Spinal cord (tissue), 10 donors: ENCODE measurements at places on chromosomes 7 and 10. TPM values are rescaled to one million over a fixed set of nuclear protein-coding genes. Genes with fewer than 3 reads are reported as not detected.

UNCX gene
- total RNA-seq, result 0.69 TPM

ZNF804B gene
- total RNA-seq, result 5.5 TPM

PIP gene
- total RNA-seq, result not detected

CPN1 gene
- total RNA-seq, result 0.69 TPM

ZNF365 gene
- 11.6 TPM for total RNA-seq

OR9A2 gene
- 0.50 TPM for total RNA-seq

GTF2IRD1 gene
- total RNA-seq, result 11.7 TPM

ANKRD61 gene
- 0.20 TPM for total RNA-seq

DRGX gene
- 3.4 TPM for total RNA-seq

ORAI2 gene
- total RNA-seq, result 33.2 TPM

NME8 gene
- not detected for total RNA-seq

DNA sequence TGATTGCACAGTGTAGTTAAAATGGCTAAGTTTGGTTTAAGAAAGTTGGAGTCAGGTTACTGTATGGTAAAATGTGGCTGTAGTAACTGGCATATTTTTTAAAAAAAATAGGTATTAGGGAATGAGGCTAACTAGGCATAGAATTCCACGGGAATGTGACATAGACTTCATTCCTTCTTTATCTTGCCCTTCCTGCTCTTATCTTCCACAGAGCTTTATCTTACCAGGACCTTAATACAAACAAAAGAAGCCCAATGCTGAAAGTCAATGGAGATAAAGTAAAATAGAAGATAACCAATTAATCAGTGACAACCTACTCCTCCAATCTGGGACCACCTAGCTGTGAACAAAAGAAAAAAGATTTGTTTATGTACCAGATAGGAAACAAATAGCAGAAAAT lies 58.1 kb downstream of the TET1 start:
- DNase-seq, result no peak

GRCh38 chr7:126339813-126340212 lies 912.9 kb downstream of the GRM8 start:
- peak; percentile 42 for DNase-seq

DNA sequence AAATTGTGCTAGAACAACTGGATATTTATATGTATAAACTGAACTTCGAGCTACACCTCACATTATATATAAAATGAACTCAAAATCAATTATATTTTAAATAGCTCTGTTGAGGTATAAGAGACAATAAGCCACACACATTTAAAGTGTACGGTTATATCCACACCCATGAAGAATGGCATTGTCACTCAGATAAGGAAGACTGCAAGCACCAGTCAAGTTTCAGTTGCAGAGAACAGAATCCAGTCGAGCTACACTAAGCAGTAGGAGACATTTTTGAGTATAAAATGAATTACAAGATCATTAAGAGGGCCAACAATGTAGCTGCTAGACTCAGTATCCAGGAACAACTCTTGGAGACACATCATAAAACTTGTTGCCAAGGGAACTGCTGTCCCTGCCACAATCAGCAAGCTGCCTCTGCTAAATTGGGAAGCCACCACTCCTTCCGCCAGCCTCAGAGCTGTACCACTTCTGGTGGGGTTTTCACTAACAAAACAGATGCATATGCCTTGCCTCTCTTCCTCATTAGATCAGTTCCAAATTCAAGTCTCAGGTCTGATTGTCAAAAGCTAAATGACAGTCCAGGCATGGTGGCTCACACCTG lies 19.6 kb upstream of the GPNMB start:
- DNase-seq, result no peak

GRCh38 chr10:28314211-28314610 lies 11.3 kb upstream of the MPP7 start:
- DNase-seq, result no peak

DNA sequence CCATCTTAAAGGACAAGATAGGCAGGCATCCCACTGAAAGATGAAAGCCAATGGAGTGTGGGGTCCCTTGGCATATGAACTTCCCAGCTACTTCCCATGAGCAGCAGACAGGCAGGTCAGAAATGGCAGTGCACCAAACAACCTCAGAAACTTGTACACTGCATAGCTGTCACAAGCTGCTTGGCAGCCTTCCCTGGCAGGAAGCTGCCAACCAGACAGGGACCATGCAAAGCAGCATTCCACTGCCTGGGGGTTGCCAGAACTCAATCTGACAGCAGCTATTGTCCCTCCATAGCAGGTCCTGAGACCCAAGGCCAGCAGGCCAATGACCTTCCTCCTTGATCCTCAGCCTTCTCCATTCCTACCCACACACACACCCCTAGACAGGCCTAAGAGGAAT lies 139.5 kb downstream of the PLCE1 start:
- DNase-seq, result peak; percentile 62

DNA sequence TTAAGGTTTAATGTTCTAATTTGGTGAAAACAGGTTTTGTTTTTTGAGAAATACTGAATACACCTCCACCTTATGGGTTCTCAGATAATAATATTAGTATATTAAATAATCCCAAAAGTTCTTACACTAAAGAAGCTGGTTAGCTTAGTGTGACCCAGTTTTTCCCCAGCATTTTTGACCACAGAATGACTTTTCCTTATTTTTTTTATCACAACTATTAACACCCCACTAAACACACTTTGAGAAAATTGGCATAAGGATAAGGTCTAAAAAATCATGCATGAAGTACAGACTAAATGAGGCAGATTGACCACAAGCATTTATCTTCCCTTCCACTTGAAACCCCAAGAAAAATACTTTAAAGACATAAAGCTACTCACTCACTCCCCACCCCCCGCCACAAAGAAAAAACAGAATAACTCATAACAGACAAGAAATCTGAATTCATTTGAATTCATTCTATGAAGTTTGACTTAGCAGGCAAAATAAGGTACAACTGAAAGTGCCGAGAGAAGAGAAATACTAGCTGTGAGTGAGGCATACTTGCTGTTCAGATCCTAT lies 49.7 kb upstream of the WNT16 start:
- no peak for DNase-seq

- no peak for DNase-seq
These were observed 175.0 kb downstream of the PLPP4 start for GRCh38 chr10:120632047-120632446.

- DNase-seq, result no peak
These were observed 42.3 kb upstream of the SP8 start for GRCh38 chr7:20828947-20829346.

DNA sequence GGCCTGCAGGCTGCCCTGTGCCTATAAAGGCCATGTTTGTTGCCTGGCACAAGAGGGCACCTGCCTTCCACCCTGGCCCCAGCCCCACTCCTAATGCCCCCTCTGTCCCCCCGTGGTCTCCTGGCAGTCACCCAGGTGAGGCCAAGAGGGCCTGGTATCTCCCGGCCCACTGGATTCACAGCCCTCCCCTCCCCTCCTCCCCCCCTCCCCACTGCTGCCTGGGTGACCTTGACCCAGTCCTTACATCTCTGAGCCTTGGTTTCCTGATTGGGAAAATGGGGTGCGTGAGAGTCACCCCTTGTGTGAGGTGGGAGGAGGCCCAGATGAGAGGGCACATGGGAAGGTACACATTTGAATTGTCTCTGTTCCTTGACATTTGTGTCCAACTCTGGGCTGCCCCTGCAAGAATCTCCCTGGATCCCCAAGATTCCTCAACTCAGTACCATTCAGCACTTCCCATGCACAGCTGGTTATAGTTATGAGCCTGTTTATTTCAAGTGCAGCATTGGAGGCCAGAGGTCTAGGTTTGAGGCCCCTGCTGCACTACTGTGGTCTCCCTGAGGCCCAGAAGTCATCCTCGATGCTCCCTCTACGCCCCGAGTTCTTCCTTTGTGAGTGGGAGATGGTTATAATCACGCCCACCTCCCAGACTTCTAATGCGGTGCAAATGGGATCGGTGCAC lies 58.9 kb downstream of the TMEM270 start:
- no peak for DNase-seq

DNA sequence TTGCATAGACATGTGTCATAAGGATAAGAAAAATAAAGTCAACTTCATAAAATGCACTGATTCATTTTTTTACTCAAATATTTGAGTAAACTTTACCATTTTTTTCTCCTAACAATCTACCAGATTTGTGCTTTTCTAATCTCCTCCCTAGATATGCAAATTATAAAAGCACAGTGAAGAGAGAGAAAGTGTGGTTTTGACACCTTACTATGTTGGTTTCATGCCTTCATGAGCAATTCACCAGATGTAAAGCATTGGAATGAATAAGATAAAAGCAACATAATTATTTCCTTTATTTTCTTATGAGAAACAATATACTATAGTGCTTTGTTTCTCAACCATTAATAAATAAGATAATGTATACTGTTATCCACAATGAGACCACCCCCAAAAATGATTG lies 432.5 kb upstream of the PCDH15 start:
- no peak for DNase-seq

- DNase-seq, result no peak
These were observed 21.1 kb downstream of the CHUK start for GRCh38 chr10:100208276-100208675.

DNA sequence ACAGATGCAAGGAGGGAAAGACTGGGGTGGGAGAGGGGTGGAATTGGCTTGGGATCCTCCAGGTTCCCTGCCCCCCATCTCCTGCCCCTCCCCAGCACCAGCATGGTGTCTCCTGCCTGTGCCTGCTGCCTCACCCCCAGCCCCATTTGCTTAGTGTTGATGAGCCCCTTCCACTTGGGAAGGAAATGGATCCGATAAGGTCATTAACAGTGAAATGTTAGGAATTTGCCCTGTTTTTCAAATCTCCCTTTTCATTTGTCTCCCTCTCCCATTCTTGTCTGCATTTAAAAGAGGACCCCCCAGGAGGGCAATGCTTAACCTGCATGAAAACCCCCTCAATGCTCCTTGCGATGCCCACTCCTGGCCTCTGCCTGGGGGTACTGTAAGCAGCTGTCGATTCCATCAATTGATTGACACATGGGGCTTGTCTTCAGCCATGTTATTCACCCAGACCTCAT lies 51.5 kb downstream of the HK1 start:
- no peak for DNase-seq

DNA sequence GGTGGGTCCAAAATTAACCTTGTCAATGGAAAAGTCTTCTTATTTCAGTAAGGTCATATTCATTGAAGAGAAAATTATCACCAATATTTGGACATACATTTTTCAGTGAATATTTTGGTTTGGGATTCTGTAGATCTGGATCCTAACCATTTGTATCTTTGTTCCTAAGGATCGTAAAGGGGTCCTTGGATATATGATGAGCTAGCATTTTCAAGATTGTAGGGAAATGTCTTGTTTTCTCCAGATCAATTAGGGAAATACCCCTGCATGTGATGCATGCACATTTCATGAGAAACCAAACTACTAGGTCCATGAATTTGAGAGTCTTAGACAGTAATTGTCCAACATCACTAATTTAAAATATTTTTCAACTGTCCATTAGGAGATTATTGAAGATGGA lies 18.0 kb downstream of the DNTT start:
- DNase-seq, result no peak

DNA sequence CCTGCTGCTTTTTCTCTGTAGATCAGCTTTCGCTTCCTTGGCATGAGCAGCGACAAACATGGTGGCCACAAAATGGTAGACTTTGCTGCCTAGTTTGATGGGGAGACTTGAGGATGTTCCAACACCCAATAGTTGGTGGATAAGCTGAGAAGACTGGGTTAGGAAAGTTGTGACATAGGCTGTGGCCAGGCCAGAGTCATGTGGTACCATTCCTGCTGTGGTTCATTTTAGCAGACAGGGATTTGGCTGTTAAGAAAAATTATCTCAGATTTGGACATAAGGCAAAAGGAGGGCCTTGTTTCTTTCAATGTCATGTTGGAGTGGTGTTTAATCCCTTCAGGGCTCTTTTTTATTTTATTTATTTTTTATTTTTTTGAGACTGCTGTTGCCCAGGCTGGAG lies 26.6 kb upstream of the FAM180A start:
- DNase-seq, result no peak

DNA sequence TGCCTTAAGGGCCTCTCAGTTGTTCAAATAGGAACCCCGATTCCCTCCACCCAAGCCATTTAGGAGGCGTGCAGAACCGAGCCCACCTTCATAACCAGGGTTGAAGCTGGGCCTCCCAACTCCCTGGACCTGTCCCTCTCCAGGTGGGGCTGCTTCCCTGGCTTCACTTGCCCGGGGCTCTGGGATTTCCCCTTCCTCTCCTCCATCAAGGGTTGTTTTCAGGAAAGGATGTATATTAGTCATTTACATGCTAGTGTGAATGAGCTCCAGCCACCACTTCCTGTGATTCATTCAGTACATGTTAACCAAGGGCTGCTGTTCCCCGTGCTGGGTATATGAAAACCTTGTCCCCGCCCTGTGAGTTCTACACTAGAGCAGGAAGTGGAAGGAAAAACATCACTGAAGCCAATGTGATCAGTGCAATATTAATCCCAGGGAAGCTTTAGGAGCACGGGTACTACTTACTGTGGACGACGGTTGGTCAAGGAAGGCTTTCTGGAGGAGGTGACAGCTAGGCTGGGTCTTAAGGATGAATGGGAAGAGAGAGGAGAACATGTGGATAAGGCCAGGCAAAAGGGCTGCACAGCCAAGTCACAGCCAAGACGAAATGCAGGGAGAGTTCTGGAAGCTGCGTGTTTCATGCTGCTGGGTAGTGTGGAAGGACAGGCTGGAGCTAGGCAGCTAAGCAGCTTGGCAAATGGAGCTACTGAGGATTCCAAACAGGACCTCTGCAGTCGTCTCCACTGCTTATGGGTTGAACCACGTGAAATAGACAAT lies 150.1 kb upstream of the SHH start:
- DNase-seq, result no peak

DNA sequence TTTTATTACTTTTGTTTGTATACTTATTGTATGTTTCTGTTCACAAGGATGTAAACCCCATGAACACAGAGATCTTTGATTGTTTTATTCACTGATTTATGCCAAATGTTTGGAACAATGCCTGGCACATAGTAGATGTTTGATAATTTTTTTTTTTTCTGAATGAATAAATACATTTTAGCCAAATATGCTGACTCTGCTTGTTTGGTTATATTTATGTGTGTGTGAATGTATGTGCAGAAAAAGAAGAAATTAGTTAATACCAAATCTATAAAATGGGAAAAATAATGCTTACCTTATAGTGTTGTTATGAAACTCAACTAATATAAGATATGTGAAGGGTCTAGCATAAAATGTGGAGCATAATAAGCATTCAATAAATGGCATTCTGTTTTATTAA lies 203.9 kb downstream of the MDFIC start:
- DNase-seq, result no peak

GRCh38 chr10:74738542-74738941 lies 87.9 kb upstream of the KAT6B start:
- no peak for DNase-seq

DNA sequence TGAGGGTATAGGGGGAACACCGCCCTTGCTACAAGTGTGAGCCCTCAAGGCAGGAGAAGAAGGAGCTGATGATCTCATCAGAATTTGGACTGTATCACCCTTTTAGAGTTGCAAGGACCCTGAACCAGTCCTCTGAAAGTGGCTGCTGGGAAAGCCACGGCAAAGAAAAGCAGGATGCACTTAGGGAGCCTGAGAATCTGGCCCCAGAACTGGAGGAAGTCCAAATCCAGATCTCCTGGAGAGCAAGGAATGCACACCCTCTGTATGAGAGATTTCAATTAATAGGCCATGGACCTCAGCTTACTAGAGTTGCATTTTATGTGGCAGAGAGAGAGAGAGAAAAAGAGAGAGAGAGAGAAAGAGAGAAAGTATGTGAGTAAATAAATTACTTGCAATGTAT lies 662.9 kb downstream of the CCSER2 start:
- peak; percentile 60 for DNase-seq
